Activated CD4-positive, alpha-beta T cell treated with anti-CD3 and anti-CD28 coated beads, Interleukin-2, amount 50 U/mL, for 16 hours (primary cell): ENCODE measurements at places on chromosomes 11 and 22.

GRCh38 chr11:8917157-8917825 lies 6.3 kb downstream of the AKIP1 start:
- DNase-seq = no peak

GRCh38 chr11:17743808-17744119 lies 9.2 kb downstream of the KCNC1 start:
- no peak for DNase-seq

- no peak for DNase-seq
These were observed 58.9 kb downstream of the FLRT1 start for GRCh38 chr11:64094463-64095260.

GRCh38 chr22:32634421-32634981 lies 159.9 kb downstream of the FBXO7 start:
- DNase-seq = no peak

DNA sequence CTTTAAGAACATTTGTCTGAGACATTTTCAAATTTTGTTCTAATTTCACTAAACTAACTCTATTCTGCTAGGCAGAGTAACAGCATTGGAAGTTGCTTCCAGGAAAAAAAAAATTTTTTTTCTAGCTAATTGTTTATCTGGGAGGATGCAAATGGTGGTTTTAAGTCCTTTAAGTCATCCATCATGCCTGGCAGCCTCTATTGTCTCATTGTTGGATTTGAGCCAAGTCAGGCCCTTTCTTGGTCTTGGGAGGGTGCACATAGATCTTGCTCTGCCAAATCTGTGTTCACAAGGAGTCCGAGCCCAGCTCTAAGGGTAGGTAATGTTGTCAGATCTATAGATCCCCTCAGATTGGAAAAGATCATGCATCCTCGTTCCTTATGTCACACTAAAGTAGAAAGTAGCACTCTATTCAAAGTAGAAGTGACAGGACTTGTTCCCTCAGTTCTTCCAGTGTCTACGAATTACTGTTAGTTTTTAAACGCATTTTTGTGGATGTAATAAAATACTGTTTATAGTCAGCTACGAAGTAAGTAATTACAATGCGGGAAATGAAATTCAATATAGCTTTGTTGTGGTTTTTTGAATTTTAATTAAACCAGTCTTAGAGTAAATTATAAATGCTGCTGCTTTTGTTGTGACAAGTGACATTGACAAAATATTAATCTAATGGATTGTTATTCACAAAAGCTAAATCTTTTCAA lies 166.0 kb upstream of the RASSF10 start:
- no peak for DNase-seq

DNA sequence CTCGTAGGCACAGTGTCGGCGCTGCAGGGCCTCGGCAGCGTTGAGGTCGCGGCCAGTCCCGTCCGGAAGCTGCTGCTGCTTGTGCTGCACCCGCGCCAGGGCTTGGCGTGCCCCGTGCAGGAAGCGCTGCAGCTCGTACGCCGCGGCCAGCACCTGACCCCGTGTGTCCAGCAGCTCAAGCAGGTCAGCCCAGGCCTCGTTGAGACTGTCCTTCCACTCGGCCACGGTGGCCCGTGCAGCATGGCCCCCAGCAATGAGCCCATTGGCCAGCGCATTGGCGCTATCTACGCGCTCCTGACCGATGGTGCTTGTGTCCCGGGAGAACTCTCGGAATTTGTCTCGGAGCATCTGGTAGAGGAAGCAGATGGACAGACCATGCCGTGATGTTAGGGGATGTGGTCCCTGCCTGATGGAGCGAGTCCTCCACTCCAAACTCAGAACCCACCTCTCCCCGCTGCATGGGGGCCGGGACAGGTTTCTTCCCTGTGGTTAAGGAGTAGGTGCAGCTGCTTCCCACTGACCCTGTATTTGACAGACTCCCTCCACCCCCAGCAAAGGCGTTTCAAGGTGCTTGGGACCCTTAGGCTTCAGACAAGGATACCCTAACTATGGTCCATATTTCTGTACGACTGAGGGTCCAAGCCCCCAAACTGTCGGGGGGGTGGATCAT lies 13.8 kb upstream of the RBM4B start:
- no peak for DNase-seq

DNA sequence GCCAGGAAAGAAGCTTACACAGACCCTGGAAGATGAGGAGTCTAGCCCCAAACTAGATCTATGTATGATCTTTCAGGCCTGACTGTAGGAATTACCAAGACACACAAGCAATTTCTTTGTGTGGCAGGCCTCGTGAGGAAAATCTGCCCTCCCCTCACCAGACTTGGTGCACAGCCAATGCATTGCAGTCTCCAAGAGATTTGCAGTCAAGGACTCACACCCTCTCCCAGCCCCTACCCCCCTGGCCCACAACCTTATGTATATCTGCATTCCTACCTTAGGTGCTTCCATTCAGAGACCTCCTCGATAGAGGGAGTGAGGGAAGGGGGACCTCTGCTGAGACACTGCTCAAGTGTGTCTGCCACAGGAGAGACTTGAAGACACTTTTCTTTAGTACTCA lies 9.8 kb downstream of the OR8B12 start:
- DNase-seq = no peak

GRCh38 chr11:93603225-93604007 lies 58.1 kb upstream of the CEP295 start:
- DNase-seq = no peak

- DNase-seq = peak; percentile 36
These were observed 865 bp downstream of the RBM14 start for GRCh38 chr11:66617155-66617834.

GRCh38 chr11:32511926-32512325 lies 71.7 kb upstream of the EIF3M start:
- peak; percentile 2 for DNase-seq
